ENCODE measurements at places on chromosomes 13 and 19. TPM values are rescaled to one million over a fixed set of nuclear protein-coding genes. Genes with fewer than 3 reads are reported as not detected.

Gene SHANK1
- total RNA-seq = 6.8 TPM

Gene TNPO2
- 127 TPM for total RNA-seq

Gene EDDM13
- not detected for total RNA-seq

Gene PTH2
- total RNA-seq = not detected

Gene PSG11
- not detected for total RNA-seq

Gene CCL25
- total RNA-seq = not detected

Gene SLITRK6
- total RNA-seq = 33.8 TPM

Gene KLK14
- 0.75 TPM for total RNA-seq

DNA sequence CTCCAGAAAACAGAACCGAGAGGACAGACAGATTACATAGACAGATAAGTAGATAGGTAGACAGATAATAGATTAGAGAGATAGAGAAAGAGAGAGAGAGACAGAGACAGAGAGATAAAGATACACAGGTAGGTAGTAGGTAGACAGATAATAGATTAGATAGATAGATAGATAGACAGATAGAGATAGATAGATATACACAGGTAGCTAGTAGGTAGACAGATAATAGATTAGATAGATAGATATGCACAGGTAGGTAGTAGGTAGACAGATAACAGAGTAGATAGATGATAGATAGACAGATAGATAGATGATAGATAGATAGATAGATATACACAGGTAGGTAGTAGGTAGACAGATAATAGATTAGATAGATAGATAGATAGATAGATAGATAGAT lies 10.1 kb downstream of the FFAR2 start:
- no peak for DNase-seq
- H3K27ac ChIP-seq = no peak overlapping the region
- H3K4me1 ChIP-seq = no peaks in the 10 kb centered on the region
- no peaks in the 10 kb centered on the region for H3K36me3 ChIP-seq
- no peak overlapping the region for H3K4me3 ChIP-seq
- peaks cover 22% of the 10 kb centered on the region for H3K27me3 ChIP-seq

- no peaks in the 10 kb centered on the region for H3K4me1 ChIP-seq
- no peaks in the 10 kb centered on the region for H3K36me3 ChIP-seq
- H3K27ac ChIP-seq = no peak overlapping the region
- peaks cover 14% of the 10 kb centered on the region for H3K27me3 ChIP-seq
- no peak overlapping the region for H3K4me3 ChIP-seq
These were observed 22.4 kb upstream of the ARHGEF18 start for GRCh38 chr19:7326105-7326877.

DNA sequence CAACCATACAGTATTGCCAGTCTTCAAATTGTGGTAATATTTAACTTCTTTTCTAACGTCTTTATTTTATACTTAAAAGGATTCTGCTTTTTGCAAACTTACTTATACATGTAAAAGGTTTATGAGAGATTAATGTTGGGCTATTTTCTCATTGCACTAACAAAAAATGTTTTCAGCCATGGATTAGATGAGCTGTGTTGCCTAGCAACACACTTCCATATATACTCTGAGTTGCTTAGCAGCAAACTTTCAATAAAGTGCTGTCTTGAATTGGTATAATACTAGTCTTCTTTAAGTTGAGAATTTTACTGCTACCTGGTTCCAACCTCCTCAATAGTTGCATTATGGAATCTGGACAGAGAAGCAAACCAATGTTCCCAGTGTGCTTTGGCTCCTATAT lies 777.4 kb upstream of the PCDH9 start:
- H3K4me3 ChIP-seq = no peak overlapping the region
- DNase-seq = no peak
- no peak overlapping the region for H3K27ac ChIP-seq
- no peaks in the 10 kb centered on the region for H3K36me3 ChIP-seq
- H3K27me3 ChIP-seq = no peaks in the 10 kb centered on the region
- no peaks in the 10 kb centered on the region for H3K4me1 ChIP-seq

DNA sequence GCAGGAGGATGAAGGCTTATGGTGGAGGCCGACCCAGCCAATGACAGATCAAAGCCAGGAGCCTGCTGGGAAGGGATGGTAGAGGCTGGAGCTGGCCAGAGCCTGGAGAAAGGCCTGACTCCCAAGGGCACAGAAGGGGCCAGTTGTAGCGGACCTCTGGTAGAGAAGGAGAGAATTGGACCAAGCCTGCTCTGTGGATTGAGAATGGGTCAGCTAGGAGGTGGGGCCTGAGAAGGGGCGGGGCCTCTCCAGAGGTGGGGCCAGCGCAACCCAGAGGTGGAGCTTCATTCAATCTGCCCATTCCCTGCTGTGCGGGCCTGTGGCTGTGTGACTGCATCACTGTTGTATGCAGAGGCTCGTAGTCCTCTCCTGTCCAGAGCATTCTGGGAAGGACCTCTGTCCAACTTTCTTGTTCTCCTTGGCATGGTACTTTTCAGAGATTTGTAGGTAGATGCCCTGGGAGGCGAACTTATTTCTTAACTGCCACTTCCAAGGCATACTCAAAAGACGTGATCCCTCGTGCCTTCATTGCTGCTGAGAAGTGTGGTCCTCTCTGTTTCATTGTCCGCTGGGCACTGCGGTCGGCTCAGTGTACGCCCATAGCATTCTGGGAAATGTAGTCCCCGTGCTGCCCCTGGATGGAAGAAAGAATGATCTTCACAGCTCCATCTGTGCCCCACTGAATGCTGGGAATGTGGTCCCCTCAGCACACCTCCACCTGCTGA lies 6.7 kb downstream of the GRIN2D start:
- H3K27me3 ChIP-seq = peaks cover 47% of the 10 kb centered on the region
- H3K36me3 ChIP-seq = peaks cover 3% of the 10 kb centered on the region
- peak overlapping the region; percentile 96 for H3K27ac ChIP-seq
- peak overlapping the region; percentile 68 for H3K4me3 ChIP-seq
- DNase-seq = peak; percentile 51
- H3K4me1 ChIP-seq = peaks cover 41% of the 10 kb centered on the region

GRCh38 chr19:10344780-10345179 lies 5.4 kb upstream of the ICAM3 start:
- no peak overlapping the region for H3K4me3 ChIP-seq
- no peaks in the 10 kb centered on the region for H3K4me1 ChIP-seq
- no peaks in the 10 kb centered on the region for H3K36me3 ChIP-seq
- no peak overlapping the region for H3K27ac ChIP-seq
- no peak for DNase-seq

DNA sequence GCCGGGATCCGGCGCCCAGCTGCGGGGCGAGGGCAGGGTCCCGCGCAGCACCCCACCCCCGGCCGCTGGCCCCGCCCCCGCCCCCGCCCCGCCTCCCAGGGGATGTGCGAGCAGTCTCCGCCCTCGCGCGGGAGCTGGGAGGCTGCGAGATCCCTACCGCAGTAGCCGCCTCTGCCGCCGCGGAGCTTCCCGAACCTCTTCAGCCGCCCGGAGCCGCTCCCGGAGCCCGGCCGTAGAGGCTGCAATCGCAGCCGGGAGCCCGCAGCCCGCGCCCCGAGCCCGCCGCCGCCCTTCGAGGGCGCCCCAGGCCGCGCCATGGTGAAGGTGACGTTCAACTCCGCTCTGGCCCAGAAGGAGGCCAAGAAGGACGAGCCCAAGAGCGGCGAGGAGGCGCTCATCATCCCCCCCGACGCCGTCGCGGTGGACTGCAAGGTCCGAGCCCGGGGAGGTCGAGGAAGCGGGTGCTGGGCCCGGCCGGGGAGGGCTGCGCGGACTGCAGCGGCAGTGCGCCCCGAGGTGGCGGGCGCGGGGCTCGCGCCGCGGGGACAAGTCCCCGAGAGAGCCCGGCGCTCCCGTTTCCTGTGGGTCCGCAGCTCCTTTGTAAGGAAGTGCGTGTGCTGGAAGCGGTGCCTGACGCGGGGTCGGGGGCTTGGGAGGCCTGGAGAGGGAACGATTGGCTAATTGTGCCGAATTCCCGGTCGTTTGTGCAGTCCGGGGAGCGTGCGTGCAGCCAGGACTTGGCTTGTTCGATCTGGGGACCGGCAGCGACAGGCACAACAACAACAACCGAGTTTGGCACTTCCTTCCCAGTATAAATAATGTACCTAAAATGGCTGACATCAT lies at the start of gene ITM2B:
TSS of gene ITM2B (plus strand) at position 161 of the 843 bp plus-strand sequence. CDS start at position 316, 155 bp downstream.
- peak; percentile 60 for DNase-seq
- H3K27me3 ChIP-seq = peaks cover 3% of the 10 kb centered on the region
- no peaks in the 10 kb centered on the region for H3K36me3 ChIP-seq
- peak within 1 kb of the TSS; percentile 96 for H3K4me3 ChIP-seq
- H3K4me1 ChIP-seq = peaks cover 57% of the 10 kb centered on the region
- peak within 1 kb of the TSS; percentile 99 for H3K27ac ChIP-seq

GRCh38 chr13:42367831-42368230 lies 95.9 kb downstream of the AKAP11 start:
- no peak overlapping the region for H3K4me3 ChIP-seq
- no peak for DNase-seq
- no peaks in the 10 kb centered on the region for H3K4me1 ChIP-seq

DNA sequence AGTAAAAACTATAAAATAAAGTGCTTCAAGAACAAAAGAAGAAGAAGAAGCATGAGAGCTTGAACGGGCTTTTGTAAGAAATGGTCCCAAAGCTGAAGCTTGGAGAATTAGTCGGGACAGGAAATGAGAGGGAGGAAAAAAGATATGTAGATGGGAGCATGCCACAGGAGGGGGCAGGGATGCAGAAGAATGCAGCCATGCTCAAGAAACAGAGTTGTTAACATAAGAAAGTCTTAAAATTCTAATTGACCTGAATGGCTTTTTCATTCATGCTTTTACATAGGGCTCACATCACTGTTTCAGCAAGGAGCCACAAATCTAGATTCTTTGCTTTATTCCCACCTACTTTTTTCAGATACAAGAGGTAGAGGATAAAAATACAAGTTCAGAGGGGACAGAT lies 27.7 kb upstream of the NBEA start:
- no peak for DNase-seq
- H3K36me3 ChIP-seq = no peaks in the 10 kb centered on the region
- no peaks in the 10 kb centered on the region for H3K27me3 ChIP-seq
- peaks cover 5% of the 10 kb centered on the region for H3K4me1 ChIP-seq
- no peak overlapping the region for H3K27ac ChIP-seq

GRCh38 chr13:105151639-105152038 lies 1383.8 kb downstream of the EFNB2 start:
- no peaks in the 10 kb centered on the region for H3K27me3 ChIP-seq
- no peak overlapping the region for H3K4me3 ChIP-seq
- no peaks in the 10 kb centered on the region for H3K4me1 ChIP-seq
- no peak for DNase-seq
- no peak overlapping the region for H3K27ac ChIP-seq

- no peaks in the 10 kb centered on the region for H3K36me3 ChIP-seq
- no peak for DNase-seq
- peaks cover 10% of the 10 kb centered on the region for H3K4me1 ChIP-seq
- H3K27ac ChIP-seq = no peak overlapping the region
- peak overlapping the region; percentile 51 for H3K4me3 ChIP-seq
These were observed 2.4 kb upstream of the TGFBR3L start for GRCh38 chr19:7912144-7912696.

DNA sequence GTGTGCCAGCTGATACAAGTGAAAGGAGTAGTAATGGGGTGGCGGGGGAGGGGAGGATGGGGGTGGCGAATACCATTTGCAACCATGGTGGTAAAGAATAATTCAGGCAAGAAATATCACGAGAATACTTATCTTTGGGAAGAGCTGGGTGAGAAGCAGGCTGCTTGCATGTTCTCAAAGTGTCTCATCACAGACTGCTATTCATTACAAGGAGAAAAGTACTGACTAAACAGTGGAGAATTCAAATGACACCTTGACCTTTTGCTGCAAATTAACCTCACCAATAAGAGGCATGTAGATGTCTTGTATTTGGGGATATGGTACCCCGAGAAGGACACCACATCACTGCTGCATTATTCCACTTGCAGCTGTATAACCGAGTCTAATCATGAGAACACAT lies 585.7 kb upstream of the GPC6 start:
- no peaks in the 10 kb centered on the region for H3K4me1 ChIP-seq
- H3K4me3 ChIP-seq = no peak overlapping the region
- H3K27me3 ChIP-seq = no peaks in the 10 kb centered on the region
- no peak for DNase-seq

DNA sequence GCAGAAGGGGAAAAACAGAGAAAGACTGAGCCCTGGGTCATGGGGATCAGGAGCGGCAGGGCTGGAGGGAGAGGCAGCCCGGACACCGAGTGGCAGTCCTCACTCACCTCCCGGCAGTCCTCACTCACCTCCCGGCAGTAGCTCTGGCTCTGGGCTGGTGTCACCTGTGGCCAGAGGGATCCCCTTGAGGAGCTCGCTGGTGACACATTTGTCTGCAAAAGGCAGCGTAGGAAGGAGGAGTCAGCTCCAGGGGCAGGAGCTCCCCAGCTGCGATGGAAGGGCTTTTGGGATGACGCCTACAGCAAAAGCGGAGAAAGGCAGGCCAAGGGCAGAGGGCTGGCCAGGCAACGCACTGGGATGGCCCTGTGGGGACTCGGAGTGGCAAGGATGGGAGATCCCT lies 739 bp downstream of the EIF3G start:
- H3K27me3 ChIP-seq = peaks cover 18% of the 10 kb centered on the region
- peak overlapping the region; percentile 97 for H3K4me3 ChIP-seq
- peaks cover 6% of the 10 kb centered on the region for H3K36me3 ChIP-seq
- DNase-seq = no peak
- peaks cover 11% of the 10 kb centered on the region for H3K4me1 ChIP-seq

- H3K36me3 ChIP-seq = no peaks in the 10 kb centered on the region
- no peaks in the 10 kb centered on the region for H3K27me3 ChIP-seq
- H3K4me3 ChIP-seq = no peak overlapping the region
These were observed 36.2 kb downstream of the C13orf46 start for GRCh38 chr13:113937527-113938180.

GRCh38 chr13:33489563-33489962 lies 204.0 kb upstream of the STARD13 start:
- DNase-seq = no peak
- no peak overlapping the region for H3K4me3 ChIP-seq
- no peak overlapping the region for H3K27ac ChIP-seq
- H3K36me3 ChIP-seq = peaks cover 3% of the 10 kb centered on the region
- H3K27me3 ChIP-seq = no peaks in the 10 kb centered on the region

DNA sequence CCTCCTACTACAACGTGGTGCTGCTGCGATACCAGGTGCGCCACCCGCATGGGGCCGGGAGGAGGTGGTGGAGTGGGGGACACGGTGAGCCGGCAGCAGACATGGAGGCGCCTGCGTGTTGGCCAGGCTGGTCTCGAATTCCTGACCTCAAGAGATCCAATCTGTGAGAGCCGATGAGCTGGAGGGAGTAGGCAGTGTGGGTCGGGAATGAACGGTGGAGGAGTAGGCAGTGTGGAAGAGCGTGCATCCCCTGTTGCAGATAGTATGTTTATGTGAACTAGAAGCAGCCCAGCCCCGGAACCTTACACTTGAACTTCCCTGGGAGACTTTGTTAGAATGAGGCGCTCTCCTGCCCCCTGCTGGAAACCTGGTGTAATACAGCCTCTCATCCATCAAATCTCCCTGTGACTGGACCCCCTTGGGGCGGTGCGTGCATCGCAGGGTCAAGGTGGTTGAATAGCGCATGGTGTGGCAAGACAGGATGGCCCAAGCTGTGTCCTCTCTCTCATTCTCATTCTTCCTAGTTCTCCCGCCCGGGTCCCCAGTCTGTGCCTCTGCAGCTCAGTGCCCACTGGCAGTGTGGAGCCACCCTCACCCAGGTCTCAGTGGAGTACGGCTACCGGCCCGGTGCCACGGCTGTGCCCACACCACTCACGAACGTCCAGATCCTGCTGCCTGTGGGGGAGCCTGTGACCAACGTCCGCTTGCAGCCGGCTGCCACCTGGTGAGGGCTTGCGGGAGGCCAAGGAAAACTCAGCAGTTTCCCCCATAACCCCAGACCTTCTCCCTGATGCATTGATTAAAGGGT lies 10.5 kb upstream of the B3GNT3 start:
- no peak overlapping the region for H3K27ac ChIP-seq
- peak overlapping the region; percentile 5 for H3K4me3 ChIP-seq
- H3K27me3 ChIP-seq = peaks cover 9% of the 10 kb centered on the region
- DNase-seq = peak; percentile 81
- no peaks in the 10 kb centered on the region for H3K36me3 ChIP-seq
- H3K4me1 ChIP-seq = peaks cover 5% of the 10 kb centered on the region

GRCh38 chr19:32748497-32748896 lies 28.9 kb downstream of the TDRD12 start:
- DNase-seq = no peak
- no peak overlapping the region for H3K4me3 ChIP-seq
- no peaks in the 10 kb centered on the region for H3K36me3 ChIP-seq

All from neural crest cell (in vitro differentiated cells).